ENCODE measurements at places on chromosomes 16 and 17.

DNA sequence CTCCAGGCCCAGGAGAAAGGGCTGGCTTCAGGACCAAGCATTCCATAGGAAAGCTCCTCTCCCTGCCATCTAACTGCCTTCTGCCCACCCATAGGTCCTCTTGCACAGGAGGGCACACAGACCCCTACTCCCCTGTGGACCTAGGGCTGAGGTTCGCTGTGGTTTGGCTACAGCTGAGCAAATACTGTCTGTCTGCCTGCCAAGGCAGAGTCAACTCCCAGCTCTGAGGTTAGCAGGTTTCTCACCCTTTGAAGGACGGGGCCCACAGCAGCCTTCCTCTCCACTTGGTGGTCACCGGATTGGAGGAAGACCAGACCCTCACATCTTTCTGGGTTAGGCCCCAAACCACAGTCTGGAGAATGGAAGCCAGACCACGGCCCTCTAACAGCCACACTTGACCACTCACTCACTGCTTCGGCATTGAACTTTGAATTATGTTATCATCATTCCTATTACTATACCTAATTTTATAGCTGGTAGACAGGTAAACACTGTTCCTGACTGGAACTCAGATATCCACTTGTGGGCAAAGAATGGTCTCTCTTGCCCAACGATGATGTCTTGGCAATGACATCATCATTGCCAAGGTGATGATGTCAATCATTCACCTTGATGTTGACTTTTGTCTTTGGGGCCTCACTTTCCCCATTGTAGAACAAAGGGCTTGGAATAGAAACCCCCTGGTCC, 14.2 kb downstream of the CBX4 start:
- DNase-seq, result no peak

GRCh38 chr16:51155199-51155607, 4.1 kb upstream of the SALL1 start:
- no peak for DNase-seq

GRCh38 chr16:87971933-87972332, 20.7 kb downstream of the BANP start:
- no peak for DNase-seq

GRCh38 chr16:89046491-89046890, 47.2 kb upstream of the ACSF3 start:
- no peak for DNase-seq

DNA sequence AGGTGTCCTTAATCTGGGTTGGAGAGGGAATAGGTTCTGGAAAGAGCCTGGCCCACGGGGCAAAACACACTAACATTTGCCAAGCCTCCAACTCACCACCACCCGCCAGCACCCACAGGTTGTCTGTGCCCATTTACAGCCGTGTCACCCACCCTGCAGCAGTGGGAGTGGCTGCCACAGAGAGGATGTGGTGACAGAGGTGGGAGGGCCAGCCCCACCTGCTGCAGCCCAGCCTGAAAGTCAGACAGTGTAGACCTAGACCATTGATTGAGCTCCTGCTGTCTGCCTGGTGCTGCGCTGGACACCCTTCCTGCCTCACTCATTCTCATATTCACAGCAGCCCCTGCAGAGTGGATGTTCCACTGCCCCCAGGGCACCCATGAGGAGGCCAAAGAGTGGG, 44.7 kb downstream of the IL21R start:
- no peak for DNase-seq

All from astrocyte of the cerebellum (primary cell).